ENCODE measurements at places on chromosomes 13 and 19.

- peak; percentile 43 for DNase-seq
These were observed 5.0 kb downstream of the TDRD3 start for GRCh38 chr13:60402022-60402421.

DNA sequence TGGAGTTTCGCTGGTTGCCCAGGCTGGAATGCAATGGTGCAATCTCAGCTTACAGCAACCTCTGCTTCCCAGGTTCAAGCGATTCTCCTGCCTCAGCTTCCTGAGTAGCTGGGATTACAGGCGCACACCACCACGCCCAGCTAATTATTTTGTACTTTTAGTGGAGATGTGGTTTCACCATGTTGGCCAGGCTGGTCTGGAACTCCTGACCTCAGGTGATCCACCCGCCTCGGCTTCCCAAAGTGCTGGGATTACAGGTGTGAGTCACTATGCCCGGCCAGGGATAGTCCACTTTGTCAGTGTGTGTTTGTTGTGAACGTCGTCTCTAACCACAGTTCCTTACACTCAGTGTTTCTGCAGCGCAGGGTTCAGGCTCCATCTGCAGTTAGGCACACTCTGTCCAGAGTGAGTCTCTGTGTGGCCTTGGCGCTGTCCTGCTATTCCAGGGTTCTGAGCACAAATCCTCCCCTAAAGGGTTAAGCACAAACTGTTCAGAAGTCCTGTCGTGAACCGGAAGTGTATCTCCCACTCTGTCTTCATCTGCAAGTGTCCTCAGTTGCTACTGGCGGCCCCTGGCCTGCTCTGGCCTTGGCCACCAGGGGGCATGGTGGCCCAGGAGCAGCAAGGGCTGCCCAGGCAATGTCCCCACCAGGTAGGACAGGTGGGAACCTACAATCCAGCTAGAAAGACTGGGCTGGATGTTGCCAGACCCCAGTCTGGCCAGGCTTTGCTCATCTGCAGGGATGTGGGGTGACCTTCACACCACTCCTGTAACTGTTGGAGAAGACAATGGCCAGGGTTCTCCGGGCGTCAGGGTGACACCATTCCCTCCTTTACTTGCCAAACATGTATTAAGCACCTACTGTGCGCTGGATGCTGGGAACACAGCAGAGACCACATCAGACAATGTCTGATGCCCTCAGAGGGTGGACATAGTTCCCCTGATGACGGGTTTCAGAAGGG, 38.8 kb upstream of the GATAD2A start:
- DNase-seq, result peak; percentile 60

DNA sequence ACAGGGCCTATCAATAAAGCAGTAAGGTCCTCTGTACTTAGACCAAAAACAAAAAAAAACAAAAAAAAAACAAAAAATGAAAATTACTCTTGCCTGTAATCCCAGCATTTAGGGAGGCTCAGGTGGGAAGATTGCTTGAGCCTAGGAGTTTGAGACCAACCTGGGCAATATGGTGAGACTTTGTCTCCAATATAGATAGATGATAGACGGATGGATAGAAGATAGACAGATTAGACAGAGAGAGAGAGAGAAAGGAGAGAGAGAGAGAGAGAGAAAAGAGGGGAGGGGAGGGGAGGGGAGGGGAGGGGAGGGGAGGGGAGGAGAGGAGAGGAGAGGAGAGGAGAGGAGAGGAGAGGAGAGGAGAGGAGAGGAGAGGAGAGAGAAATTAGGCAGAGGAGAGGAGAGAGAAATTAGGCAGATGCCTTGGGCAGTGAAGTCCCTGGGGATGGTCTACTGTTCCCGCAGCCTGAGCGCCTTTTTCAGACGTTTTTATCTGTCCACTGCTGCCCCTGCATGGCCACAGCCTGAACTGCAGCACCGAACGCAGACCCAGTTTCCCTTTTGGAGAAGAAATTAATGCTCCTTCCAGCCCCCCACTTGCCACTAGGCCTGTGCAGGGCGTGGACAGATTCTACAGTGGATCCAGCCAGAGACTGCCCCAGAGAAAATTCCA, 9.8 kb upstream of the ZNF627 start:
- peak; percentile 55 for DNase-seq

DNA sequence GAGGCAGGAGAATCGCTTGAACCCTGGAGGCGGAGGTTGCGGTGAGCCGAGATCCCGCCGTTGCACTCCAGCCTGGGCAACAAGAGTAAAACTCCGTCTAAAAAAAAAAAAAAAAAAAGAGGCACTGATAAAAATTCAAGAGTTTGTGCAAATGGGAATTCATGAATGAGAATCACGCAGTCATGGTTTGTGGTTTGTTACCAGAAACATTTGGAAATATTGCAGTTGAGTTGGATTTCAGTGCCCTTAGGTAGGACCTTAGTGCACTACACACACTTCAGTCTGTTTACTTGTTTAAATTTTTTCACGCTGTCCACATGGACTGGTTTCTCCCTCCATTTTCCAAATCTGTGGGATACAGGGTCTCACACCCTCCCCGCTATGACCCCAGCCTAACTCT, 28.4 kb downstream of the ZNF844 start:
- DNase-seq, result no peak

- DNase-seq, result no peak
These were observed 16.4 kb downstream of the PLEKHF1 start for GRCh38 chr19:29681422-29682235.

GRCh38 chr13:111907341-111907880, 159.5 kb upstream of the SOX1 start:
- no peak for DNase-seq

GRCh38 chr13:45925151-45925550, 73.6 kb upstream of the SIAH3 start:
- no peak for DNase-seq

- DNase-seq, result no peak
These were observed 2.1 kb downstream of the SOX21 start for GRCh38 chr13:94710065-94710781.

GRCh38 chr19:2982983-2983350, 5.6 kb downstream of the TLE6 start:
- DNase-seq, result no peak

DNA sequence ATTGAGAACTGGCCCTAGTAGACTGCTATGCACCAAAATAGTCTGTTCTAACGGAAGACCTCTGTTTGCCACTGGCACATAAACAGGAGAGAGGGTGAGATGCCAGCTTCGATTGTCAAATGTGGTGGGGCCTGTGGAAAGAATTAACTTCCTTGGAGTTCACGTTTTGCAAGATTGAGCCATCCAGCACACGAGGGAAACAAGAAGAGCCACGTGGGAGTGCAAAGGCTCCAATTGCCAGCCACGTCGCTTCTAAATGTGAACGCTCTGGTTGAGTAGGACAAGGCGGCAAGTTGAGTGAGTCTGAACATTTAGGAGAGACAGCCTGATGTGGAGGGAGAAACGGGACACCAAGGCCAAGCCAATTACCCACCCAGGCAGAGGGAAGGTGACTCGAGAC, 409.1 kb downstream of the FGF9 start:
- DNase-seq, result no peak

GRCh38 chr19:10756791-10757190, 38.9 kb downstream of the DNM2 start:
- no peak for DNase-seq

- no peak for DNase-seq
These were observed 7.7 kb downstream of the NFILZ start for GRCh38 chr19:8638078-8638619.

Data from kidney glomerular epithelial cell (primary cell).